Heart left ventricle (tissue), 16 donors: ENCODE measurements at places on chromosomes 2 and 18.

GRCh38 chr2:128424406-128425171 is 105.9 kb upstream of the HS6ST1 start:
- no peak for DNase-seq

DNA sequence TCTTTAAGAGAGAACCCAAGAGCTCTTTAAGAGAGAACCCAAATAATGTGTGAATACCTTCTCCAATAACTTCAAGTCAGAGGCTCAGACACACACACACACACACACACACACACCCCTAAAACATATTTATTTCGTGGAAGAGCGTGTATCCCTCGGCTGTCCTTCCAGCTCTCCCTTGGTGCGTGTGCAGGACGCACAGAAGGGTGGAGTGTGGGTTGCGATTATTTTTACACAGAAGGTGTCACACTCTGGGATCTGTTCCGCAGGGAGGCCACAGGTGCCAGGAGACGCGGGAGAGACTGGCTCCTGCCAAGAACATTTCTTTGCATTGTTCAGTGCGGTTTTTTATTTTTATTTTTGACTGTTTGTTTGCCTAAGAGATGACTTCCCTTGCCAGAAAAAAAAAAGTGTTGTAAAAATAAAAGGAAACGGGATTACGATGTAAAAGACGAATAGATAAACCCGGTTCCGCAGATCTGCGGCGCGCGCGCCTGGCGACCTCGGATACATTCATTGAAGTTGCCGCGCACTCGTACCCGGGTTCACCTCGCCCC is 47.3 kb upstream of the ATP6V1B1 start:
- DNase-seq = no peak

GRCh38 chr2:7683196-7683595 is 766.0 kb downstream of the RNF144A start:
- DNase-seq = no peak

DNA sequence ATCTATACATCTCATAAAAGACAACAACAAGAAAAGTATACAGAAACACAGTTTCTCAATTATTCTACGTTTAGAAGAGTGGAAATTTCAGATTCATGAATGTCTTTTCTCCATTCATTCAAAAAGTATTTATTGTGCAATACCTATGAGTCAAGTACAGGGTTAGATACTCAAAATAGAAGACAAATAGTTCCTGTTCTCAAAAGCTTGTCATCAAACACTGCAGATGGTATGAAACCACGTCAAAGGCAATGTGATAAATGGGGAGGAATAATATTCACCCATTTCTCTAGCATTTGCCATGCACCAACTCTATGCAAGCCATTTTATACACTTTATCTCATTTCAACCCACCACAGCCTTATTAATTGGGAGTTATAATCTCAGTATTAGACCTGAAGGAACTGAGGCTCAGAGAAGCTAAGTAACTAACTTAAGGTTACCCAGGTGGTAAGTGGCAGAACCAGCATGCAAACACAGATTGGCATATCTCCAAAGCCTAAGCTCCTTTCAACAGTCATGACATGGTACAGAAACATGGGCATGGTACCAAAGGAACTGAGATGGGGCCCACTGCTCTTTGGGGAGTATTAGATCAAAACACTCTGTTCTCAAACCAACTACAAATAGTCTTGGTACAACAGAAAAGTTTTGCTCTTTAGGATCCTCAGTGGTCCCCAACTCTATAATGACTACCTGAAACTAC is 67.2 kb upstream of the NPAS2 start:
- DNase-seq = no peak

GRCh38 chr2:142065700-142066099 is 65.1 kb downstream of the LRP1B start:
- no peak for DNase-seq

- DNase-seq = no peak
These were observed 28.9 kb upstream of the BCL2L11 start for GRCh38 chr2:111091811-111092211.

GRCh38 chr2:198339116-198339515 is 534.7 kb downstream of the PLCL1 start:
- DNase-seq = no peak

DNA sequence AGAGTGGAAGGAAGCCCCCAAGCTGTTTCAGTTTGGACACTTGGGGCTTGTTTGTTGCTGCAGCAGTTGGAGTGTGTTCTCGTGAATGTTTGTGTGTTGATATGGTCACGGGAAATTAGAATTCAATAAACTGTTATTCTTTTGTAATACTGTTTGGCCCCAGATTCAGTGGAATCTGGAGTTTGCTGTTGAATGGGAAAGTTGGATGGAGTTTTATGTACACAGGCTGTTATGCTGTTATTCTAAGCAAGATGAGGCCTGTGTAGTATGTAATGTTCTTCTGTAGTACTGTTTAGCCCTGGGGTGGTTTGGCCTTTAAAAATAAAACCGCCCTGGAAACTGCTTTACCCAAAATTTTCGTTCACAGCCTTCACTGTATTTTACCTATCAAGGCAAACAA is 810.4 kb upstream of the HS6ST1 start:
- no peak for DNase-seq

GRCh38 chr2:235983016-235983415 is 185.2 kb downstream of the GBX2 start:
- DNase-seq = no peak

DNA sequence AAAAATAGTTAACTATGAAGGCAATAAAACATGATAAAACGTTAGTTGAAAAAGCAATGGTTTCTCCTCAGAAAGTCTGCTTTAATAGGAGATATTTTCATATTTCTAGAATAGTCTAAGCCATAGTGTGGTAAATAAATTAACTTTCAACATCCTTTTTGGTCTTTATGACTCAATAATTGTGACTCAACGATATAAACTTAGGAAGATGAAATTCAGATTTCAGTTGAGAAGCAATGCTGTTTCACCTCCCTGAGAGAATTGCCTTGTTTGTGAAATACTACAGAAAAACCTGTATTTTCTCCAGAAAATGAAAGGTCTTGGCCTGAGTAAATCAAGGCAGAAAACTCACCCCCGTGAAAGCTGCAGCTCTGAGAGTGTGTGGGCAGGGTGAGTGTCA is 166.9 kb downstream of the ETAA1 start:
- DNase-seq = no peak

- no peak for DNase-seq
These were observed 38.1 kb upstream of the TGIF1 start for GRCh38 chr18:3411854-3412268.

- DNase-seq = peak; percentile 37
These were observed 38.6 kb downstream of the ACOXL start for GRCh38 chr2:110770959-110771431.

- DNase-seq = no peak
These were observed 167.7 kb downstream of the CAMKMT start for GRCh38 chr2:44529448-44529847.

DNA sequence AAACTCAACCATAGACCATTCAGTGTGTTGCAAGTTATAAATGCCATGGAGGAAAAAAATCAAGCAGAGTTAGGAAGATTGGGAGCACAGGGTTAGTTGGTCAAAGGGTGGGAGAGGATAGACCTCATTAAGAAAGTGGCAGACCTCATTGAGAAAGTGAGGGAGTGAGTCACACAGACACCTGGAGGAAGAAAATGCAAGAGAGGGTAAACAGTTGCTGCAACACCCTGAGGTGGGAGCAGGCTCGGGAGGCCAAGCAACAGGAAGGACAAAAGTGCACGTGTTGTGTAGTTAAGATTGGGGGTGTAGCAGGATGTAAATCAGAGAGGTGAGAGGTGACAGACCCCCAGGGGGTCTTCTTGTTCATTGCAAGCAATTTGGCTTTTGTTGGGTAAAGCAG is 6.4 kb downstream of the IL1RL1 start:
- DNase-seq = no peak

- DNase-seq = no peak
These were observed 1492.9 kb upstream of the CELF4 start for GRCh38 chr18:39058386-39059000.

- DNase-seq = no peak
These were observed 25.0 kb downstream of the SERPINB8 start for GRCh38 chr18:63994783-63995399.

DNA sequence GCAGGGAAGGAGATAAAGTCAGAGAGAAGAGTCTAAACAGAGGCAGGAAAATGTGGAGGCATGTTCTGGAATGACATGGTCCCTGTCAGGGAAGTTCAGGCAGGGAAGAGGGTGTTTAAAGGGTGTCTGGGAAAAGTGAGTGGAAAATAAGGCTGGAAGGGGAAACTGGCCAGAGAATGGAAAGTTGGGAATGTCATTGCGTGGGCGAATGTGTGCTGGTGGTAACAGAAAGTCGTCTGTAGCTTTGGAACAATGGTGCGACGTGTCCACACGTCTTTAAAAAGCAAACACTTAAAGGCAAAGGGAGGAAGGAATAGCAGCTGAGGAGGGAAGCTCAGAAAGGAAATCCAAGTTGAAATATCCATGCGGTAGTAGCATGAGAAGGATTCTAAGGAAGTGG is 469.5 kb upstream of the SALL3 start:
- no peak for DNase-seq

- no peak for DNase-seq
These were observed 180.1 kb downstream of the EN1 start for GRCh38 chr2:118667348-118667747.

- DNase-seq = no peak
These were observed 417.9 kb upstream of the GCFC2 start for GRCh38 chr2:76128622-76129021.

GRCh38 chr18:76370201-76370600 is 124.8 kb downstream of the ZNF516 start:
- no peak for DNase-seq

DNA sequence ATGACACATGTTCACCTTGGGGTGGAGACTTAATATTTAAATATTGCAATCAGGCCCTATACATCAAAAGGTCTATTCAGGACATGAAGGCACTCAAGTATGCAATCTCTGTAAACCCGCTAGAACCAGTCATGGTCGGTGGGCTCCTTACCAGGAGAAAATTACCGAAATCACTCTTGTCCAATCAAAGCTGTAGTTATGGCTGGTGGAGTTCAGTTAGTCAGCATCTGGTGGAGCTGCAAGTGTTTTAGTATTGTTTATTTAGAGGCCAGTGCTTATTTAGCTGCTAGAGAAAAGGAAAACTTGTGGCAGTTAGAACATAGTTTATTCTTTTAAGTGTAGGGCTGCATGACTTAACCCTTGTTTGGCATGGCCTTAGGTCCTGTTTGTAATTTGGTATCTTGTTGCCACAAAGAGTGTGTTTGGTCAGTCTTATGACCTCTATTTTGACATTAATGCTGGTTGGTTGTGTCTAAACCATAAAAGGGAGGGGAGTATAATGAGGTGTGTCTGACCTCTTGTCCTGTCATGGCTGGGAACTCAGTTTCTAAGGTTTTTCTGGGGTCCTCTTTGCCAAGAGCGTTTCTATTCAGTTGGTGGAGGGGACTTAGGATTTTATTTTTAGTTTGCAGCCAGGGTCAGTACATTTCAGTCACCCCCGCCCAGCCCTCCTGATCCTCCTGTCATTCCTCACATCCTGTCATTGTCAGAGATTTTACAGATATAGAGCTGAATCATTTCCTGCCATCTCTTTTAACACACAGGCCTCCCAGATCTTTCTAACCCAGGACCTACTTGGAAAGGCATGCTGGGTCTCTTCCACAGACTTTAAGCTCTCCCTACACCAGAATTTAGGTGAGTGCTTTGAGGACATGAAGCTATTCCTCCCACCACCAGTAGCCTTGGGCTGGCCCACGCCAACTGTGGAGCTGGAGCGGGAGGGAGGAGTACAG is 108.1 kb downstream of the XRCC5 start:
- DNase-seq = no peak
